Activated naive CD4-positive, alpha-beta T cell (primary cell): ENCODE measurements at places on chromosomes 6 and 20.

- no peak for DNase-seq
Measured at GRCh38 chr6:137875058-137875520, 8.0 kb downstream of the TNFAIP3 start.

GRCh38 chr6:43724354-43724753 lies 36.8 kb upstream of the MRPS18A start:
- DNase-seq = no peak

DNA sequence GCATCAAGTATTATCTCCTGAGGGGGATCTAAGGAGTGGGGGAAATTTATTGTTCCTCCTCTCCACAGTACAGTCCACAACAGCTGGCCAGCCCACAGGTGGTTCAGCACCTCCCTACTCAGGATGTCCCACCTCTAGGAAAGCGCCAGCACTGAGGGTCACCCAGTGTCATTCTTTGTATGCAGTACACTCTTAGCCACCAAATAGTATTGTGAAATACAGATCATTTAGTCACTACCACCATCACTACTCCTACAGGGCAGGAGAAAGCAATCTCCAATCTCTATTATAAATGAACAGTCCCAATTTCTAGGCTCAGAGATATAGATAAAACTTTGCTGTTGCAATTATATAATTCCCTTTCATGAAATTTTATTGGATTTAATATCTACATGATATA lies 6.3 kb upstream of the ZNF76 start:
- no peak for DNase-seq

GRCh38 chr20:10357061-10357708 lies 76.8 kb downstream of the MKKS start:
- no peak for DNase-seq

- DNase-seq = no peak
Measured at GRCh38 chr20:62210496-62210855, 9.6 kb downstream of the HRH3 start.

DNA sequence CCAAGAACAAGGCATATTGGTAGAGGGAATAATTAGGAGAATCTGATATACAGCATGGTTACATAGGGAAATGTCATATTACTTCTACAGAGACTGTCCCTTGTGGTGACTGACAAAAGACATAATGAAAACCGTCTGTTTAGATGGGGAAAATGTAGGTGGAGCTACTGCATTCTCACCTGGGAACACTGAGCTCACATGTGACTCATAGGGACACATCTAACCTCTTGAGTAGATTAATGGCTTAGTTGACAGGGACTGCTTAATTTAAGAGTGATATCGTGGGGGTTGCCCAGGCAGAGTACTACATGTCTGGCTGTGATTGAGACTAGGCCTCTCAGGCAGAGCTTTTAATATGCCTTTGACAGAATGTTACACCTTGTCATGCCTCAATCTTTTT lies 235.3 kb upstream of the ZFP64 start:
- DNase-seq = no peak

GRCh38 chr6:168934660-168935627 lies 318.7 kb downstream of the THBS2 start:
- no peak for DNase-seq

DNA sequence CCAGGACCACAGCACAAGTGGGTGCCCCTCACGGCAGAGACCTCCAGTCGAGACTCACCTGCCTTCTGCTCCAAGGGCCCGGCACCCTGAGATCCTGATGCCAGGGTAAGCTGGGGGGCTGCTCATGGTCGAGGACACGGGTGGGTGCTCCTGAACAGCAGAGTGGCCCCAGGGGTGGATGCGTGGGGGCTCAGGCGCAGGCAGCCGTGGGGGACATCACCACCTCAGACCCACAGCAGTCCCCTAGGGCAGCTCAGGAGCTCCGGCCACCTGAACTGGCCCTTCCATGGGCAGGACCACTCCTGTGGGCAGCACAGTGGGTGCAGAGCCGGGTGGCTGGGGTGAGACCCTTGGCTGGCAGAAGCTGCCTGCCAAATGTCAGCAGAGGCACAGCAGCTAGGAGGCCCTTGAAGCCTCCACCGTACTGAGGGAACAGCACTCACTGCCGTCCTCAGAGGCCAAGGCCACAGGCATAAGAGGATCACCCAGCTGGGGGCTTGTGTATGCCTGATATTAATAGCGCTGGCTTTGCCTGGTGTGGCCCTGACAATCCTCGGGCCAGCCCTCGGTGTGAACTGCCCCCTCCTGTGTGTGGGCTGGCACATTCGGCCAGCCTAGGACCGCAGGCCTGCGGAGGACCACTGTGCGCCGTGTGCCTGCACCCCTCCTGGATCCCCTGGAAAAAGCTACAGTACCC lies 5.4 kb downstream of the UCKL1 start:
- DNase-seq = no peak

DNA sequence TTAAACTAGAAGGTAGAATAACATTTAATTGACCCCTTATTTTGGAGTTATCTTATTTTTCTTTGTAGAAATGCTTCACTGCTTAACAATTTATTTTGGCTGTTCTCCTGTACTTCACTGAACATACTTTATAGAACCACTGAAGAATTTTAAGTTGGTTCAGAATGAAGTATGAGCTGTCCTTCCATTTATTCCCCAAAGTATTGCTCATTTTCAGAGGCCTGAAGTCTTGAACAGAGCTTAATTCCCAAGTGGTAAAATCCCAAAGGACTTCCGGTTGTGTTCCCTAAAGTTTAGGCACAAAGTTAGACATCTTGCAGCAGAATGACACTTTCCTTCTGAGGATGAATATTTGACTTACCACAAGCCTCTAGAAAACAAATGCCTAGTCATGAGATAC lies 233.3 kb downstream of the TINAG start:
- no peak for DNase-seq

GRCh38 chr6:82062219-82062618 lies 185.3 kb downstream of the IBTK start:
- DNase-seq = no peak

DNA sequence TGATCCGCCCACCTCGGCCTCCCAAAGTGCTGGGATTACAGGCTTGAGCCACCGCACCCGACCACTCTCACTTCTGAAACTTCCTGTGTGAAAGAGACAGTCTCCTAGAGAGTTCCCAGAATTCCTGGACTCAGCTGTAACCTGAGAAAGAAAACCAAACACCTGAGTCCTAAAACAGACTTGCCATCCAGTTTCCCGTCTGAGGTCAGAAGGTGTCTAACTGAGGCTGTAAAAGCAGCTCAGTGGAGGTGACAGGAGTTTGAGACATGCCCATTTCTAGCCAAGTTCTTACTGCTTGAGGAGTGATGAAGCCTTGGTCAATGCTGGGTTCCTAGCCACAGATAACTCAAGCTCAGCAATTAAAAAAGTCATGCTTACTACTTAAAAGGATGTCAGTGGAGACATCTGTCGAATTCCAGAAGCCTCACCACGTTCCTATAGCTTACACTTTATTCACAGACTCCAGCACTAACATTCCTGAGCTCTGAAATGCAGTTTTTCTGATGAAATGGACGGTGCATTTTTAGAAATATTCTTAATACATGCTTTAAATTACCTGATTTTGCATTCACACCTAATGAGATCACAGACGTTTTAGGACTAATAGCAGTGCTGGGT lies 6.1 kb downstream of the UQCC2 start:
- DNase-seq = no peak

DNA sequence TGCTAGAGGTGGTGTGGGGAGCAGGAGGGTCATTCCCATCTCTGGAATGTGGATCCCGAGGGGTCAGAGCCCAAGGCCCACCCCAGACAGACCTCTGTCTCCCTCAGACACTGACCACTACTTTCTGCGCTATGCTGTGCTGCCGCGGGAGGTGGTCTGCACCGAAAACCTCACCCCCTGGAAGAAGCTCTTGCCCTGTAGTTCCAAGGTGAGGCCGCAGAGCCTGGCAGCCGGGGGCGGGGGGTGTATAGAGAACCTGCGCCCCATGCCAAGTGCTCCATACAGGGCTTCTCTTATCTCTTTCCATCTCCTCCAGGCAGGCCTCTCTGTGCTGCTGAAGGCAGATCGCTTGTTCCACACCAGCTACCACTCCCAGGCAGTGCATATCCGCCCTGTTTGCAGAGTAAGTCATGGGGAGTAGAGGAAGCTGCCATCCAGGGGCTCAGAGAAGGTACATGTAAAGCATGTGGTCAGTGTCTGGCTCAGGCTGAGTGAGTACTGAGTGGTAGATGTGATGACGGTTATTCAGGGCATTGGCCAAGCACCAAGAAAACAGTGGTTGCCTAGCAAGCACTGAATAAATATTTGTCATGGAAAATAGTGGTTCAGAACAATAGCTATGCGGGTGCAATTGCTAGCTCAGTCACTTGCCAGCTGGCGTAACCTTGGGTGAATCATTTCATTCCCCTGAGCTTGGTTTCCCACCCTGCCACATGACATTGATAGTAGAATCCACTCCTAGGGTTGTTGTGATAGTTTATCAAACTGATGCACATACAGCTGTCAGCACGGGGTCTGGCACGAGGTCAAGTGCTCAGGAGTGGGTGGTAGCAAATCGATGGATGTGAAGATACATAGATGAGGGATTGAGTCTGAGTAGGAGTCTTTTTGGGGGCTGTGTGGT lies 3.5 kb downstream of the PIGT start:
- no peak for DNase-seq

- DNase-seq = no peak
Measured at GRCh38 chr20:61260905-61261304, 8.8 kb downstream of the CDH4 start.

GRCh38 chr20:49568278-49569151 lies 578 bp upstream of the PTGIS start:
- no peak for DNase-seq

DNA sequence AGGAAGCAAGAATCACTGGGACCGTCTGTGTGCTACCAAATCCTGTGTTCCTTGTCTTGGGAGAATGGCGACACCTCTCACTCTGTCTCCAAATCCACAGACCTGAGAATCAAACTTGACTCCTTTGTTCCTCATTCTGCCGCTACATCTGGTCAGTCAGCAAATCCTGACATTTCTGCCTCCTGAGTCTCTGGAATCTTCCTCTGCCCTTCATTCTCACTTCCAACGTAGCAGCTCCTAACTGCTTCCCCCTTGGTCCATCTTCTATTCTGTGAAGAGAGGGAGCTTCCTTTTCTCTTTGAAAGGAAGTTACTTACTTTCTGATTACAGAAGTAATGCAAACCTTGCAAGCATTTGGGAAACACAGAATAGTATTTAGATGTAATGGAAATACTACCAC lies 37.7 kb downstream of the SYTL3 start:
- no peak for DNase-seq

DNA sequence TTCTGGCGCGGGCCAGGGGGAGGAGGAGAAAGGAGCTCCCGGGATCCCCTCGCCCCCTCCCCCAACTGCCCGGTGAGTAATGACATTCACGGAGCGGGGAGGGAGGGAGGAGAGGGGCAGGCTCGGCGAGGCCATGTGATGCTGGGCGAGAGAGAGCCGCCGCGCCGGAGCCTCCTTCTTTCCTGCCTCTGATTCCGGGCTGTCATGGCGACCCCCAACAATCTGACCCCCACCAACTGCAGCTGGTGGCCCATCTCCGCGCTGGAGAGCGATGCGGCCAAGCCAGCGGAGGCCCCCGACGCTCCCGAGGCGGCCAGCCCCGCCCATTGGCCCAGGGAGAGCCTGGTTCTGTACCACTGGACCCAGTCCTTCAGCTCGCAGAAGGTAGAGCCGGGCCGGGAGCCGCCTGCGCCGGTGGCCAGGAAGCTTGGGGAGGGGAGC lies at the start of gene GDAP1L1:
TSS of gene GDAP1L1 (plus strand) at position 178 of the 441 bp plus-strand sequence. CDS start at position 205, 27 bp downstream.
- no peak for DNase-seq

GRCh38 chr6:157460182-157460999 lies 79.4 kb downstream of the ZDHHC14 start:
- no peak for DNase-seq

DNA sequence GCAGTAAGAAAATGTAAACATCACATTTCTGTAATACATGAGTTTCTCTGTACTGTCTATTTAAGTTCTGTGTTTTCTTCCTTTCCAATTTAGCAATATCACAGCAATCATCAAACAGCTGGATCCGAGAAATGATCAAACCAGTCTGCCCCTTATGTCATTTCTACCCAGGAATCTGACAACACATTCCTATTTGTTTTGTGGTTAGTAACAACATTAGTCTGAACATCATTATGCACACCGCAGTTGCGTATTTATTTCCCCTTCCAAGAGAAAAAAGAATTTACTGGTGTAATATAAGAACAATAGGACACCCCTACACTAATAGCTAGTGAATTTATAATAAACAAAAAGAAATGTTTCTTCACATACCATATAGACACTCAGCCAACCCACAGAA lies 179.5 kb downstream of the BTBD9 start:
- DNase-seq = no peak

GRCh38 chr20:48406498-48406897 lies 421.3 kb downstream of the PREX1 start:
- DNase-seq = no peak

DNA sequence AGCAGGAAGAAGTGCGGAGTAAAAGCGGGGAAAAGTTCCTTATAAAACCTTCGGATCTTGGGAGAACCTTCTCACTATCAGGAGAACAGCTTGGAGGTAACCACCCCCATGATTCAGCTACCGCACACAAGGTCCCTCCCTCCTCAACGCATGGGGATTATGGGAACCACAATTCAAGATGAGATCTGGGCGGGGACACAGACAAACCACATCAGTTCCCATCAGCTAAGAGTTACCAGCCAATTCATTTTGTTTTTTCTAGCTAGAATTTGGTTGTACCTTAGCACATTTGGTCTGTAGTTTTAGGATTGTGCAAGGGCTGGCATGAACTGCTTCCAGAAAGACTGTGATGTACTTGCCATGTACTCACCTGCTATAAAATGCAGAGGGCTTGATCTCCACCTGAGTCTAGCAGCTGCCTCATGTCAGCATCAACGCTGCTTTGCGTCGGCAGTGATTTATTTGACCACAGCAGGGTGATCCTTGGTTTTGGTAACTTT lies 94.7 kb upstream of the SLC2A12 start:
- no peak for DNase-seq

GRCh38 chr6:109379711-109380110 lies 2.6 kb downstream of the CD164 start:
- DNase-seq = no peak

- no peak for DNase-seq
Measured at GRCh38 chr20:51221791-51222408, 199.0 kb upstream of the KCNG1 start.

- no peak for DNase-seq
Measured at GRCh38 chr6:568954-569523, 87.9 kb downstream of the HUS1B start.

DNA sequence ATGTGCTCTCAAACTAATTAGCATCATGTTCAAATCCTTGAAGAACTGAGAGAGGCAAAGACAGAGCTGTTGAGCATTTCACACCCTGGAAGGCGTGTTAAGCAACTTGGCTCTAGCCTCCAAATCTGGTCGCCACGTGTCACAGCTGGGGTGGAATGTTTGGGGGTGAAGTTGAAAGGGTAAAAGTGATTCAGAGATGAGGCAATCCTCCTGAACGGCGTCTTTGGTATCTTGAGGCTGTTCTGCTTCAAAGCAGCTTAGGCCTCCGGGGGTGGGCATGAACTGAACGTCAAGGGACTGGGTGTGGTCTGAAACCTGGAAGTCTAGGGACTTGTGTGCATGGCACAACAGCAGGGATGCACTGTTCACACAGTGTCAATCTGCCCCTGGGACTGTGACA lies 62.3 kb downstream of the TRAM2 start:
- DNase-seq = no peak

GRCh38 chr6:128478230-128479047 lies 42.0 kb downstream of the PTPRK start:
- DNase-seq = no peak
